Fibroblast of upper back skin (primary cell): ENCODE measurements at places on chromosomes 12 and 14.

GRCh38 chr14:99287269-99287942 is 15.4 kb upstream of the BCL11B start:
- no peak for DNase-seq

- peak; percentile 37 for DNase-seq
Measured at GRCh38 chr12:65740506-65740872, 83.8 kb upstream of the HMGA2 start.

DNA sequence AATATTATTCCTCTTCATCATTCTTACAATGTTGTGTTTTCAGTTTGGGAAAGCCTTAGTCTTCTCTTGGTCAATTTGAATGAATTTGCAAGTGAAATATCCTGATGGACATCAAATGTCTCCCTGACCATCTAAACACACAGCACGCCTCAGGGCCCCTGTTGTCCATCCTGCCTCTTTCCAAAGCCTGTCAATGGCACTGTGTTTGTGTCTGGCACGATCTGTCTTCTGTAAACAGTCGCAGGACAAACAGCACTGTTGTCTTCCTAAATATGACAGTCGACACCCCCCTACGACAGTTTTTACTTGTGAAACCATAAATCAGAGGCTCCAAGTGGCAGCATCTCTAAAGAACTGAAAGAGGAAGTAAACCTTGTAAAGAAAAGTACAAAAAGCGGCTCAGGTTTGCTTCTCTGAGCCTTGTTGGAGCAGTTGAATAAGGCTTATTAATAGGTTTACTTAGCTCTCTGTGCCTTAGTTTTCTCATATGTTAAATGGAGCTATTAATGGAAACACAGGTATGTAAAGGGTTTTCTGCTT is 285.8 kb downstream of the NRXN3 start:
- no peak for DNase-seq

DNA sequence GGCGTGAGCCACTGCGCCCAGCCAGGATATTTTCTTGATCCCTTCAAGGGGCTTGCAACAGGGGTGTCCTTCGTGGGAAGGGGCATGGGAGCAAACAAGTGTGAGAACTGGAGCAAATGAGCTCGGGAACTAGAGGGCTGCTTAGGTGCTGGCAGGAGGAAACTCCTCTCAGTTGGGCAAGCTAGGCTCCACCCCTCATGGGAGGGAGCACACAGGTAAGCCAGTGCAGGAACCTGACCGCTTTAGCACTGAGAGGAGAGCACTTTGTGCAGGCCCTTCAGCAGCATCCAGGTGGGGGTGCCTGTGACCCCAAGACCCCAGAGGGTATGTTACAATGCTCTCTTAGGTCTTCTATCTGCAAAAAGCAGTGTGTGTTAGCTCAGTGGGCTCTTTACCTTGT is 755.4 kb upstream of the MDGA2 start:
- DNase-seq, result no peak

DNA sequence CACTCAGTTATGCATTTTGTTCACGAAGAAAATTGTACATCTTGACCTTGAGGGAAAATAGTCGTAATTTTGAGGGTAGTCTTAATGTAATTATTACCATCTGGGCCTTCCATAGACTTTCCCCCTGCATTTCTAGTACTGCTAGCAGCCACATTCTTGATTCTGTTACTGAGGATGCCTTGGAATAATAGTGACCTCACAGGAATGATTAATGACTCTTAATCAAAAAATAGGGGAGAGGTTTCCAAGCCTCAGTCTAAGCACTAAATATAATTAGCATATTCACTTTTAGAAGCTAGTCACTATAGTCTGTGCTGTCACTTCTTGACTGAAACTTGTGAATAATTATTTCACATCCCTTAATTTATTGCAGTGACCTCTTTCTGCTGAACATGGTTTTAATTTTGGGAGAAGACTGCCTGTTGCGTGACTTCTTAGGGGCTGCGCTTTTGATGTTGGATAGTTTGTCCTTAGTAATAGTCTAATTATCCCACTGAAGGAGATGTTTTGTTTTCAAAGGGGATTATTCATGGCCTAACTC is 400.5 kb downstream of the ADAMTS20 start:
- DNase-seq, result peak; percentile 92

DNA sequence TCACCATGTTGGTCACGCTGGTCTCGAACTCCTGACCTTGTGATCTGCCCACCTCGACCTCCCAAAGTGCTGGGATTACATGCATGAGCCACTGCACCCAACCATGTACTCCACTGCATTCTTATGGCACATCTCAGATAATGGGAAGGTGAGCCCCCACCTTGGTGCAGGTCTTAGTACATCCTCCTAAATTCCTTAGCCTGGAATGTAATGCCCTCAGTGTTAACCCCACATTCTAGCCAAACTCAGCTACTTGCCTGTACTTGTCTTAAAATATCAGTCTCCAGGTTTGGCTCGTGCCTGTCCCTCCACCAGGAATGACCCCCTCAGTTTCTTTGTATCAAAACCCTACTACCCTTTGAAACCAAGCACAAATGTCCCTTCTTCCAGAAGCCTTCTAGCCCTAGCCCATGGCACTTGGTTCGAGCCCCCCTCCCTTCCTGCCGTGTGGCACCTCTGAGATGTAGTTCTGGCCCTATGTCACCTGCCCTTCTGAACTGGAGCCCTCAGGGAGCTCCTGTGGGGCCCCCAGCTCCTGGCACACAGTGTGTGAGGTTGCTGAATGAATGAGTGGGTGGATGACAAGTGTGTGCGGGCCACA is 8.4 kb downstream of the KCNH3 start:
- DNase-seq, result no peak

GRCh38 chr12:90048918-90049317 is 340.3 kb upstream of the ATP2B1 start:
- no peak for DNase-seq

- DNase-seq, result peak; percentile 97
Measured at GRCh38 chr14:61620130-61620946, 75.0 kb upstream of the HIF1A start.

GRCh38 chr12:117890644-117891043 is 78.1 kb downstream of the KSR2 start:
- DNase-seq, result no peak

DNA sequence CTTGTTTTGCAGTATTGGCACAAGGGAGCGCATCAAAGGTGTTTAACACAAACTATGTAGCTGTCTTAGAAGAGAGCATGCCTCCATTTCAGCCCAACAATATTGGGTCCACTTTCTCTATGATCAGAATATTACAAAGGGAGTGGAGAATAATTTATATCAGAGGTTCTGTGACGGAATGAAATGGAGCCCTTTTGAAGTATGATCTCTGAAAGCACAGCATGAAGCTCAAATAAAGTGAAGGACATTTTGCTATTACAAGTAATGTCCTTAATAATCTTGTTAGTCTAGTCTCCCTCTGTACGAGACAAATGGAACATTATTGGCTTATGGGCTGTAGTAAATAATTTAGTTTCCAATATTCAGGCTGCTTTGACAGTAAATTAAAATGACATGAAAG is 302.7 kb downstream of the NPAS3 start:
- no peak for DNase-seq

GRCh38 chr12:29316752-29317151 is 64.2 kb downstream of the ERGIC2 start:
- DNase-seq, result peak; percentile 74

DNA sequence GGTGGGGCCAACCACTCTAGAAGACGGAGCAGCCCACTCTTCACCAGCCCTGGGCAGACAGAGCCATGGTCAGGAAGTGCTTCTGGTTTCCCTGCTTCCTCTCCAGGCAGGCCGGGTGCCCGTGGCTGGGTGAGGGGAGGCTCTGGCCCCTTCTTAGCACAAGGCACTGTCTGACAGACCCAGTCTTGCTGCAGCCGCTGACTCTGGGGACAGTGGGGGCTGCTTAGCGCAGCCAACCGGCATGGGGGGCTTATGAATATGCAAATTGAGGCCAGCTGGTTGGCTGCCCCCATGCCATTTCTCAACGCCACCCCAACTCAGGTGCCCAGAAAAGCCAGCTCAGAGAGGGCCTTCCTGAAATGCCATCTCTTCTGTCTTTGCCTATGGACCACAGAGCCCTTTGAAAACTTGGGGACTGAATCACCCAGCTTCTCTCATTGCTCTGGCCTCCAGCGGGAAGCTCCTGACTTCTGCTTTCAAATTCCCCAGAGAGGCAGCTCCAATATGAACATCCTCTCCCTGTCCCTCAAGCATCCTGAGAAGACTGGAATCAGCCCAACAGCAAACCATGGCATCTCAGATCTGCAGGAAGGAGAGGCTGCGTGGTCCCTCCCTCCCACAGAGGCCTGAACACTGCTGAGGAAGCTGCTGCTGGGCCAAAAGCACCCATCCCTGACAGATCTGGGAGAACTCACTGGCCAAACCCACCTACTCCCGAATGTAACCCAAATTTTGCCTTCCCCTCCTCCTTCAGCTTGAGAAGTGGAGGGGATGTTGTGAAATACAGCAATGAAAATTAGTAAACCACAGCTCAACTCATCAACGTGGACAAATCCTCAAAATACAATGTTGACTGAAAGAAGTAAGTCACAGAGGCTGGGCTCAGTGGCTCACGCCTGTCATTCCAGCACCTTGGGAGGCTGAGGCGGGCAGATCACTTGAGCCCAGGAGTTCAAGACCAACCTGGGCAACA is at the start of gene PROX2:
Gene PROX2 (minus strand): TSS at position 205 of the 973 bp plus-strand sequence. CDS start 12,311 bp downstream, outside the sequence.
- peak; percentile 53 for DNase-seq

DNA sequence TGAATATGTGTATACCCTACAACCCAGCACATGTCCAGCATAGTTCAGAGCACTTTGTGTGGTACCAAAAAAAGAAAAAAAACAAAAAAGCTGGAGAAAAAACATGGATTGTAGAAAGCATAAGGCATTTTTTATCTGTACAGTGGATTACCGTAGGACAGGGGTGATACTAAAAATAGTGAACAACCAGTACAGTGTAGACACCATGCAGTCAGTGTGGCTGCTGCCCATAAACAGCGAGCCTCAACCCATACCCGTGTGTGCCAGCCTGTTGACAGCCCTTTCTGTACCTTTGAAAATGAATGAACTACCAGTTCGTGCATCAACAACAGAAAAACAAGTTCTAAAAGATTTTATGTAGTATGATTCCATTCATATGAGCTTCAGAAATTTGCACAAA is 25.1 kb downstream of the RASSF8 start:
- no peak for DNase-seq

GRCh38 chr12:24201258-24201970 is 251.9 kb upstream of the SOX5 start:
- no peak for DNase-seq

DNA sequence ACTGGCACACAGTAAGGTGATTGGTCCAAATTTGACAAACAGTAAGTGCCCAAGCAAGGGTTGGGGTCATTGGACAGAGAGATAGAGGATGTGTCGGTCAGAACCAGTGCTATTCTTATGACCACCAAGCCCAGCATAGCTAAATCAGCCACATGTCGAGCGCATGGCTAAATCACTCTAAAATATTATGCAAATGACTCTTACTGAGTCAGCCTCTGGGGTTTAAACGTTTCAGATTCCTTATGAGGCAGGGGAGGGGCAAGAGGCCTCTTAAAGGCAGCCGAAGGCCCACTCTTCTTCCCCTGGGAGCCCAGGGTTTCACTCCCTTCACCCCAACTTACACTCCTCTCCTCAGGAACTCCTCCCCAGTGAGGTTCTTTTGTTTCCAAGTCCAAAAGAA is 603 bp upstream of the ENDOU start:
- peak; percentile 89 for DNase-seq

DNA sequence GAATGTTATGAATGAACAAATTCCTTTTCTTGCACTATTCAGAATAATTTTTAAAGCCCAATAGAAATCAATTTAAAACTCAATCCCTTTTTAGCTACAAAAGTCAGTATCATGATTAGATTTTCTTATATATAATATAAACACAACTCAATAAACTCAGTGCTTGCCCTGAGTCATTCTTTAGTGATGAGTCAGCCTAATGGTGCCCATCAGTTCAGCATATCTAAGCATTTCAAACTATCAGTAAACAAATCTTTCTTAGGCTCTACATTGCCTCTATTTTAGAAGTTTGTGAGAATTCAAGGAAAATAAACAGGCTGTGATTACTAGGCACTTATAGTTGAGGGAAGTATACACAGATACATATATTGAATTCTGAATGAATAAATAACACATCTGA is 179.6 kb downstream of the NELL2 start:
- DNase-seq, result no peak

- no peak for DNase-seq
Measured at GRCh38 chr12:3333583-3333982, 157.4 kb upstream of the PRMT8 start.

DNA sequence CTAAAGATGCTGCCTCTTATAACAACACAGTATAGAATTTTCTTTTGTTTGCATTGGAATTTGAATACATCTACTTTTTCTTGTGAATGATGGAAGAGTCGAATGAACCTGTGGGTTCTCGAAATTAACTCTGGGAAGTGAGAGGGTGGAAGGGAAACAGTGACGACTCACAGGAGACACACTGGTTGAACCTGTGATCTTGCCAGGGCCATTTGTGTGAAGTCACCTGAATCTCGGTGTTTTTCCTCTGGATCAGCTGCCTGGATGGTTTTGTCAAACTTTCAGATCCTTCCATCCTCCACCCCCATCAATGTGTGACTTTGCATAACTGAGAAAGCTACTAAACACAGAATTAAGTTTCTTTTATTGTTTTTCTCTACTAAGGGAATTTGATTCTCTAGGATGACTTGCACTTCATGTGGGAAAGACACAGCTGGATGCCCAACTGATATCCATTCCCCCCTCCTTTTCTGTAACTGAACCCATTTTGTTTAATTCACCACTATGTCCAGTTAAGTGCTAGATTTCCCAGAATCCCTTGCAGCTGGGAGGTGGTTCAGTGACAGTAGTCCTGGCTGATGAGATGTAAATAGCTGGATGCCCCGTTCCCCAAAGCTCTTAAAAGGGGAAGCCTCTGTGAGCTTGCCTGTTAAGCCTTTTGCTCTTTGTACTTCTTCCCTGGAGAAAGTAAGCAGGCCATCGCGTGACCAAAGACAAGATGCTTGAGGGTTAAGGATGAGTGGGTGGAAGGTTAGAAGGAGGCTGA is 6.3 kb downstream of the PPFIBP1 start:
- no peak for DNase-seq

GRCh38 chr14:104326848-104327247 is 188.5 kb downstream of the KIF26A start:
- DNase-seq, result no peak

DNA sequence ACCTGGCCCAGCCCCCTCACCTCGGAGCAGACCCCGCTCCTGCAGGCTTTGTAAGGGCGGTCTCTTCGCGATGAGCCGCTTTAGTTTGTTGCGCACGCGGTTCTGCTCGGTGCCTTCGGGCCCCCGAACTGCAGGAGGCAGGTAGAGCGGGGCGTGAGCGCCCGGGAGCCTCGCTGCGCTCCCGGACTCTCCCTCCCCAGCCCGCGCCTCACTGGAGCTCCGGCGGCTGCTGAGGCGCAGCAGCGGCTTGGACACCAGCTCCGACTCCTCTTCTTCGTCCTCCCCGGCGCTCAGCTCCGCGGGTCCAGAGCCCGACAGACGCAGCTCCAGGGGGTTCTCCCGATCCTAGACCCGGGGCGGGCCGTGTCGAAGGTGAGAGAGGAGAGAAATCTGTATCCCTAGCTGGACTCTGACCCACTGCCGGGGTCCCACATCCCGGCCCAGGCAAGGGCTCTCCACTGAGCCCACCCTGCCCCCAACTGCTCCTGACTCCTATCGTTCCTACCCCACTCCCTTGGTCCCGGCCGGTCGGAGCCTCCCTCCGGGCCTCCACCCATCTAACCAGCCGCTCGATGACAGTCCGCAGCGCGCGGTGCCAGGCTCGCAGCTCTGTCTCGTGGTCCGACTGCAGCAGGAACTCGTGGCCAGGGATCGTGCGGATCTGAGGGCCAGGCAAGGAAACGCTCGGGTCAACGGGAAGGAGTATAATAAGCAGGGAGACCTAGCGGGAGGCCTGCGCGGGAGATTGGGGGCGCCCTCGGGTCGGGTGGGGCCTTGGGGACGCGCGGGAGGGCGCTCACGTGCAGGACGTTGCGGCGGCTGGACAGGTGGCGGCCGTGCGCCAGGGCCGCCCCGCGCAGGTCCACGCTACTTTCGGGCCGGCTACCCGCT is 4.2 kb downstream of the ARHGAP9 start:
- no peak for DNase-seq
